ENCODE measurements at places on chromosomes 6 and 20.

- DNase-seq: peak; percentile 24
Measured at GRCh38 chr6:7112741-7113313, 5.1 kb downstream of the RREB1 start.

- DNase-seq: no peak
Measured at GRCh38 chr6:41055149-41055548, 2.1 kb downstream of the APOBEC2 start.

GRCh38 chr6:35486005-35486925, 10.6 kb downstream of the TEAD3 start:
- no peak for DNase-seq

- DNase-seq: no peak
Measured at GRCh38 chr6:24926192-24926591, 9.6 kb downstream of the RIPOR2 start.

- peak; percentile 22 for DNase-seq
Measured at GRCh38 chr20:25247518-25247955, 348 bp upstream of the PYGB start.

- no peak for DNase-seq
Measured at GRCh38 chr20:5864873-5865587, 85.3 kb downstream of the TRMT6 start.

- DNase-seq: no peak
Measured at GRCh38 chr6:136408204-136408603, 118.6 kb upstream of the BCLAF1 start.

- no peak for DNase-seq
Measured at GRCh38 chr20:51221791-51222408, 199.0 kb upstream of the KCNG1 start.

GRCh38 chr20:51650685-51651134, 108.2 kb upstream of the NFATC2 start:
- DNase-seq: no peak

- no peak for DNase-seq
Measured at GRCh38 chr6:25511376-25511775, 140.6 kb upstream of the SCGN start.

- DNase-seq: no peak
Measured at GRCh38 chr6:150245148-150245935, 102.5 kb downstream of the PPP1R14C start.

GRCh38 chr20:45752746-45753145, 30.6 kb downstream of the SPINT4 start:
- no peak for DNase-seq

DNA sequence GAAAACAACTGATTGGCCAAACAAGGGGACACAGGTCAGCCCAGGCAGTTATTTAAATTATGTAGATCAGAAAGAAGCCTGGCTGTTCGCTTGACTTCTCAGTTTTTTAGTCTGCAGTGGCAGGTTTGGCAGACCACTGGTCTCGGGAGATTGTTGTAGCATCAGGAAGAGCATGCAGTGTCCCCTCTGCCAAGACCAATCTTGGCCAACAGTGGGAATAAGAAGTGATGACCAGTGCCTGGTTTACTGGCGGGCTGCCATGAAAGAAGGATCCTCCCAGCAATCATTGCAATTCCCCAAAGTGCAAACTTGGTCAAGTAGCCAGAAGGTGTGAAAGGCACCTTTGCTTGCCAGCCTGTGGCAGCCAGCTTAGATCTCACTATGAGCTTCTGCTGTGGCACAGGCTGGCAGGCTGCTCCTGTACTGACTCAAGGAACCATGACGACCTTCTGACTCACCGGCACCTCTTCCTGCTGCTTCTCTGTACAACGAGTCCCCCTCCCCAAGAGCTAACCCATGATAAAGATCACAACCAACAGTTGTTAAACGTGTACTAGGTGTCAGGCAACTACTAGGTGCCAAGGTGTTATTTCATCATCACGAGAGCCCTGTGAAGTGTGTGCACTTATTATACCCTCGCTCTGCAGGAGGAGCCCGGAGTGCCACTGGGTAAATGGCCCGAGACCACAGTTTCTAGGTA, 76.8 kb upstream of the DUSP22 start:
- peak; percentile 43 for DNase-seq

DNA sequence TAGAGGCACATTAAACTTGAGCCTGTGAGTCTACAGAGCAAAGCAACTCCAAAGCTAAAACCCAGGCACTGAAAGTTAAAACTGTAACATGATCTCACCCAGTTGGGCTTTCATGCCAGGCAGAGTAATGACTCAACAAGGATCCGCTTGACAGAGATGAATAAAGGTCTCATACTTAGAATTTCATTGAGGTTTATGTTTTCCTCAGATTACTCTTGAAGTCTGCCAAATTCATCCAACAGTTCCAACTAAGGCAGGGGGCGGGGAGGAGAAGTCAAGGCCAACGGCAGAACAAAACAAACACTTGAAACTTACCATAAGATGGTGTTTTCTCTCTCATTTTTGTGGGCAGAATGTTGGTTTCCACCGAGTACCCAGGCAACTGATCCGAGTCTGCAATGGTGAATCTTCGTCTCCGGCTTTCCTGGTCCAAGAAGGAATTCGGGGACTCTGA, 54.0 kb upstream of the IPCEF1 start:
- no peak for DNase-seq

DNA sequence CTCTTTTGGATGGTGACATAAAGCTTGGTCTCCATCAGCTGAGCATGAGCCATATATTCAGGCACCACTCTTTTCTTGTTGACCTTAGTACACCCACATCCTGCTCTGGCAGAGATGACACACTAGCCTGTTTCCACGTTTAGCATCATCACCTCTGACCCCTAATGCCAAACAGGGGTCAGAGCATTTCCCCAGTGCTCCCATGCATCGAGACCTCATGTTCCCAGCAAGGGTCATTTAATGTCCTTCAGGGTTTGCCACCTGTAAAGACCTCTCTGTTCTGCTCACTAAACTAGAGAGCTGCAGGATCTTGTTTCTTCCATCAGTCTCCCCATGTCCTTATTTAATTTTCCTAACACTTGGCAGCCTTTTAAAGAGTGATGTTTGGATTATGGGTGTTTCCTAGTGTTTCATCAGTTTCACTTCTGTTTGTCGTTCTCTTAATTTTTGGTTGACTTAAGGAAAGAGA, 97.5 kb downstream of the AIG1 start:
- no peak for DNase-seq

- peak; percentile 10 for DNase-seq
Measured at GRCh38 chr6:57221191-57221935, 744 bp downstream of the RAB23 start.

DNA sequence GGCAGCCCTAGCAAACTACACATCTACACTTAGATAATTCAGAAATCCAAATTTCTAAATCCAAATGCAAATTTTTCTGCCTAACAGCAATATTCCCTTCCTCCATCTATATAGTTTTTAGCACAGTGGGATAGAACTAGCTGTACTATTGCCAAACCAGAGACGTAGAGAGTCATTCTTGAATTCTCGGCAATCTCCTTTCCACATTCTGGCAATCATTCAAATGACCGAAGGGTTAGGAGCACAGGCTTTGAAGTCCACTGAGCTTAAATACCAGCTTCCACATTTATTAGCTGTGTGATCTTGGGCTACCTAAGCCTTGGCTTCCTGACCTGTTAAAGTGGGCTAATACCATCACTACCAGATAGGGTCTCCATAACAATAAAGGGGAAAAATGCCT, 3.1 kb upstream of the RPS12 start:
- DNase-seq: no peak

DNA sequence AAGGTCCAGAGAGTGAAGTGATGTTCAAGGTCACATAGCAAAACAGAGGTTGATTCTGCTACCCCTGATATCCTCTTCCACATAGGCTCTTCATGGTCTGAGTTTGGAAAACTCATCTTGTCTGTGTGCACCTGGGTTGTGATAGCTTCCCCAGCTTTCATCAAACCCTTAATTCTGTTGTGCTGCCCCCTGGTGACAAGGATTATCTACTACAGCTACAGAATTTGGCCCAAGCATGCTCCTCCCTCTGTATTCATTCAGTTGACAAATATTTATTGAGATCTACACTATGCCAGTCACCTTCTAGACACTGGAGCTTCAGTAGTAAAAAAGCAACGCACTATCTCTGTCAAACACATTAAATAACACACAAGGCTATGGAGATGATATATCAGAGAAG, 50.4 kb downstream of the SMPDL3A start:
- no peak for DNase-seq

- no peak for DNase-seq
Measured at GRCh38 chr20:25539742-25540672, 45.3 kb downstream of the NINL start.

GRCh38 chr6:96947055-96947454, 22.5 kb downstream of the KLHL32 start:
- DNase-seq: no peak
